ENCODE measurements at places on chromosomes 11 and 22.

DNA sequence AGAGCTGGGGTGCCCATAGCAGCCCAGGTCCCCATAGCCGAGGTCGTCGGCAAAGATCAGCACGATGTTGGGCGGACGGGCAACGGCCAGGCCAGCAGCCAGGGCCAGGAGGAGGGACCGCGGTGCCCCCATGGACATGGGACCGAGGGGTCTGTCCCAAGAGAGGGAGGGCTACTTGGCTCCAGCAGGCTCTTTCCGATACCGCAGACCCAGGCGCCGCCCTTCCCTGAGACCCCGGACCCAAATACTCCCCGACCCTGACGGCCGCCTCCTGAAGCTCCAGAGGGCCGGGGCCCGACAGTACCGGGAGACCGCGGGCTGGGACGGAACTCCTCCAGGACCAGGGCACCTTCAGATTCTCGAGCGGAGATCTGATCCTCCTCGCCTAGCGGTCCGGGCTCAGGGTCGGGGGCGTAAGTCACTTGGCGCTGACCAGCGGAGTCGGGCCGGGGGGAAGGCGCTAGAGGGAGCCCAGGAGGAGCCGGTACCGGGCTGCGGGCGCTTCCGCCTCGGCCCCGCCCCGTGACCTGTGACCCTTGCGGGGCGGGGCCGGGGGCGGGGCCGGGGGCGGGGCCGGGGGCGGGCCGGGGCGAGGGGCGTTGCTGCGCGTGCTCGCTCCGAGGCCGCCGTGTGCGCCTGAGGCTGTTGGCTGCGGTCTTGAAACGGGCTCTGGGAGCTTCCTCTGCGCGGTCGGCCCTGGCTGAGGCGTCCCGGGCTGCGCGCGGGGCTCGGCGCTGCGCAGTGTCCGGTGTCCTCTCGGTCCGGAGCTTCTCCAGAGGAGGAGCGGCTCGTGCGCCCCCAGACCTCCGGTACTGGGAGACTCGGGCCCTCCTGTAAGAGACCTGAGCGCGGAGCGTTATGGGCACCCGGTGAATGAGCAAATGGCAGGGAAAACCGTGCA, at the start of gene ARSA:
Gene ARSA (minus strand): TSS at position 511 of the 901 bp plus-strand sequence. CDS start 373 bp downstream, at position 138.
- DNase-seq = peak; percentile 73

- DNase-seq = peak; percentile 59
Measured at GRCh38 chr22:30370641-30371230, 13.9 kb downstream of the CCDC157 start.

- no peak for DNase-seq
Measured at GRCh38 chr11:96136613-96137298, 206.2 kb downstream of the MAML2 start.

- DNase-seq = no peak
Measured at GRCh38 chr11:133719532-133720235, 125.6 kb downstream of the SPATA19 start.

DNA sequence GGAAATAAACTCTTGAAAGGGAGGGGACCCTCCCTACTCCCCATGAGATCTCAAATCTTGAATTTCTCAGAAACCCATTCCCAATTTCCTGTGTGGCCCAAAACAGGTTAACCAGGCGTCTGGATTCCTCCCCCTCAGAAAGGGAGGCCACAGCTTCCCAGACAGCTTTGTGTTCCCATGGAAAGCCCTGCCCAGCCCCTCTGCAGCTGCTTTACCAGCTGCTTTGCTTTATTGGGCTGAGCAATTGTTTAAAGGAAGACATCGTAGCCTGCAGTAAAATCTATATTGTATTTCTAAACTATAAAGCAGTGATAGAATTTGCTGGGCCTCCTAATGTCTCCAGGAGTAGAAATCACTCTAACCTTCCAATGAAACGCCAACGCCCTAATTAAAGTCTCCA, 97.4 kb downstream of the CHST1 start:
- DNase-seq = peak; percentile 52

- DNase-seq = no peak
Measured at GRCh38 chr11:93571612-93572011, 28.4 kb upstream of the SMCO4 start.

DNA sequence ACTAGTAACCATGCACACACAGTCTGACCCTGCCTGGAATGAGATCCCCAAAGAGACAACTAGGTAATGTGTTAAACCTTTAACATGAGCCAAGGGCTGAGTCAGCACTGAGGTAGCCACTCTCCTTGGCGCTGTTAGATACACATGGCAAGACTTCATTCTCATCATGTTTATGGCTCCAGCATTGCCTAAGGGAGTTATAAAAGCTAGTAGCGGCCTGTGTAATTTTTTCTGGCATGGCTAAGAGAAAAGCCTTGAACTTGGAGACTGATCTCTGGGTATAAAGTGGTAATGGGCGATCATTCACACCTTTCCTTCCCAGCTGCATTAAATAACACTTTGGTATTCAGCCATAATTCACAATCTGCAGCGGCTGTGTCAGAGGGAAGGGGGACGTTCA, 779.7 kb upstream of the LRRC4C start:
- no peak for DNase-seq

- DNase-seq = no peak
Measured at GRCh38 chr11:104522650-104523049, 358.7 kb upstream of the PDGFD start.

GRCh38 chr11:41989823-41990380, 530.5 kb upstream of the LRRC4C start:
- DNase-seq = no peak

DNA sequence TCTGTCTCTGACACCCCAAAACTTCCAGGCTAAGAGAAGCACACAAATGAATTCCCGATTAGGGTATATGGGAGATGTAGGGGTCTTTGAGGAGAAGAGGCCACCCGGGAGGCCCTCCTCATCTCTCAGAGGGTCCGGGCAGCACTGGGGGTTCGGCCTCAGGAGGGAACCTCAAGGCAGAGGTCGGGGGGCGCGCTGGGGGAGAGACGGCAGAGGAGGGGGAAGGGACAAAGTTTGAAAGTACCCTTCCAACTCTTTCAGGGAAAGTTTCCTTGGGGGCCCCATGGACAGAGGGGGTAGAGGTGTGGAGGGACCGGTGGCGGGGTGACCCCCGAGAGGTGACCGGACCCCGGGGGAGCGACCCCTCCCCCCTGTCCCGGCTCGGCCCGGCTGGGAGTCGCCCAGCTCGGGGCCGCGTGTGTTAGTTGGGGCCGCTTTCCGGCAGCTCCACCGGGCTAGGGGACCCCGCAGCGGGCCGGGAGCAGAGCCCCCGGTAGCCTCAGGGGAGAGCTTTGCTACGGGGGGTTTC, 3.3 kb upstream of the GCAT start:
- no peak for DNase-seq

- no peak for DNase-seq
Measured at GRCh38 chr22:30889996-30890480, 78.5 kb downstream of the MORC2 start.

GRCh38 chr11:12731841-12732336, 57.7 kb downstream of the TEAD1 start:
- DNase-seq = no peak

GRCh38 chr11:61512435-61512834, 3.9 kb downstream of the LRRC10B start:
- peak; percentile 58 for DNase-seq

DNA sequence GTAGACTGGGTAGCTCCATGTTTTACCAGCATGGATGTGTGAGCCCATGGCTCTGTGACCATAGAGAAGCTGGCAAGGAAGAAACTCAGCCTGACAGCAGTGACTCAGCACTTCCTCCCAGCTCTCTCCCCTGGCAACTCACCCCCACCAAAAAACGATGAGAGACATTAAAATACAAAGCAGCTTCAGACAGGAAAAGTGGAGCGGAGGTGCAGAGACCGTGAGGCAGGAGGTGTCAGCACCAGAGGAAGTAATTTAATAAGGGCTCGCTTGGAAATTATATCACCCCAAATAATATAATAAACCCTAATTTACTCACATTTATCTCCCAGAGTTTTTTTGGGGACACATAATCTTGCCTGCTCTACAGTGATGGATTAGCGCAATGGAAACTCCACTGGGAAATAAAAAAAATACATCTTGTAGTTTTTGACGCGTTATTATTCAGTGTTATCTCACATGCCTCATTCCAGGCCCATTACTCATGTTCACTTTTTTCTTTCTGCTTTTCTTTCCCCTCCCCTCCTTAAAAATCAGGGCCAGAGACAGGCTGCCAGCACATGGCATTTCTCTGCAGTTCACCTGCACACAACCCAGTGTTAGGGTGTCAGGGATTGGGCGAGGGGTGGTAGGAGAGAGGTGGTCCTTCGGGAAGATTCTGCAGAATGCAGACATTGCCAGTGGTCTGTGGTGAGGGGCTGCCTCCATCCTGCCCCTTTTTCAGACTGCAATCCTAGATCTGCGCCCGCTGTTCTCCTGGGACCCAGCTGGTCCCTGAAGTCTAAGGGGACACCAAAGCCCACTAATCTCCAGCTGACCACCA, 170.8 kb downstream of the BUD13 start:
- no peak for DNase-seq

- DNase-seq = peak; percentile 4
Measured at GRCh38 chr11:101003468-101003867, 126.1 kb downstream of the PGR start.

- no peak for DNase-seq
Measured at GRCh38 chr11:23604966-23605365, 744.7 kb upstream of the CCDC179 start.

DNA sequence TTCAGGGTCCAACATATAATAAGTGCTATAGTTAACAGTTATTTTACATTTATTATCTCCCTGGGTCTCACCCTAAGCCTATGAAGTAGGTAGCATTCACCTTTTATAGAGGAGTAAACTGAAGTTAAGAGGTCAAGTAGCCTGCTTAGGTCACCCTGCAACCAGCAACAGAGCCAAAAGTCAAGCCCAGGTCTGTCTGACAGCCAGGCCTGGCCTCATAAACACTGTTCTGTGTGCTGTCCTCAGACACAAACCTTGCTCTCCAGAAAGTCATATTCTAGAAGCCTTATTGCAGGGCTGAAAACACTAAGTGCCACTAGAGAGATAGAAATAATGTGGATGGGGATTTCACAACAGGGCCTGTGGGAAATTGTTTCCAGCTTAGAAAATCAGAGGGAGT, 59.3 kb downstream of the BDNF start:
- no peak for DNase-seq

GRCh38 chr11:68709062-68709461, 24.7 kb downstream of the GAL start:
- no peak for DNase-seq

DNA sequence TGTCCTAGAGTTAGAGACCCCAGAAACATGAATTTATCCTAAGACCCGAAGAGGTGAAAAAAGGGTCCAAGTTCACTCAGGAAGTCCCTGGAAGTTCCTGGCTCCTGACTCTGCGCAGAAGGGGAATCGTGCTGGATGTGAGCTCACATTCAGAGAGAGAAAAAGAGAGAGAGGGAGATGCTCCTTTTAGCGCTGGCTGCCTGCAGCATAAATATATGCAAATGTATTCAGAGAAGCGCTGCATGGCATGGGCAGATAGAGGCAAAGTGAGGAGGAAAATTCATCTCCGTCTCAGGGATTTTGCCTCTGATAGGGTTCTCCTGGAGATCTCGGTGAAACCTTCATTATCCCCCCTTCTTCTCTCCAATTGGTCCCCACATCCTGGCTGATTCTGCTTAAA, 517.2 kb downstream of the MN1 start:
- DNase-seq = no peak

DNA sequence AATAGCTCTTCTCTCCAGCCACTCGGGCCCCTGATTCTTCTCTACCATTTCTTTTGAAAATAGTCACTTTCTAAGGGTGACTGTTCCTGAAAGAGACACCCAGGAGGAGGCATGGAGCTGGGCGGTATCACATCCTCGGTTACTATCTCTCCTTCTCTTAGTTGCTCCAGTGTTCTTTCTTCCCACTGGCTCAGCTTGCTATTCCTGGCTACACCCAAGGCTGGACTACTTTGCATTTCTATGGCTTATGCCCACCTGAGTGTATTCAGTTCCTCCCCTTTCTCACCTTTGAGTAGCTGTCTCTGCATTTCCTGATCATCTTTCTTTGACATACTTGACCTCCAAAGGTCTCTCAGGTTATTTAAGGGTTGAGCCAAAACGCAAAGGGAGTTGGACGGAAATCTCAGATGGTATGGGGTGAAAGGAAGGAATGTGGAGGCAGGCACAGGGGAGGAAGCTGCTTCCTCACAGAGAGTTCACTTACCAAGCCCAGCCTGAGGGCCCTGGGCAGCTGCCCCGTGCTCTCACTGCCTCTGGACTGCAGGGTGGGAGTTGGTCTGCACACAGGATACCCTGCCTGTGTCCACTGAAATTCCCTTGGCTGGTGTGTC, 155.7 kb downstream of the SNX19 start:
- DNase-seq = no peak

GRCh38 chr22:17140826-17141766, 18.0 kb downstream of the HDHD5 start:
- no peak for DNase-seq

DNA sequence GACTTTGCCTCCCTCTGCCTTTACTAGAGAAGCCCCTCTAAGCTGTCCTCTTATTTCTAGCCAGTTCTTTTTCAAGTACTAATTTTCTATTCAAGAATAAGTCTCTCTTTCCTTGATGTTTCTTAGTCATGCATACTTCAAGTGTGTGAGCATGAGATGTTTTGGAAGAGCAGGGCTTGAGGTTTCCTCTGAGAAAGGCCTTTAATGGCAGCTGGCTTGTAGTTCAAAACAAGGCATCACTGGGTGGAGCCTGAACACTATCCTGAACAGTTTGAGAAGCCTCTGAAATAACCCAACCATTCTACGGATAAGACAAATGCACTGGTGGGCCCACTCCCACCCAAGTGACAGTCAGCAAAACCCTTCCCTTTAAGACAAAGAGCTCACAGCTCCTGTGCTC, 37.6 kb downstream of the CLDN25 start:
- DNase-seq = no peak

DNA sequence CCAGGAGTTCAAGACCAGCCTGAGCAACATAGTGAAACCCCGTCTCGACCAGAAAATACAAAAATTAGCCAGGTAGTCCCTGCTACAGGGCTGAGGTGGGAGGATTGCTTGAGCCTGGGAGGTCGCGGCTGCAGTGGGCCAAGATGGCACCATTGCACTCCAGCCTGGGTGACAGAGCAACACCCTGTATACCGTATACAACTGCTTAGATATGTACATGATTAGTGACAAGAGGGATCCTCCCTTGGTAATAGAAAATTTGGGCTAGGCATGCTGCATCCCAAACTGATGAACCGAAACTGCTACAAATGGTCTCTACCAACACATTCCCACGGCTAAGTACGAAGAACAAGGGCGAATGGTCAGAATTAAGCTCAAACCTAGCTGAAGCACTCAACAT, 12.2 kb upstream of the SLC37A4 start:
- DNase-seq = no peak

DNA sequence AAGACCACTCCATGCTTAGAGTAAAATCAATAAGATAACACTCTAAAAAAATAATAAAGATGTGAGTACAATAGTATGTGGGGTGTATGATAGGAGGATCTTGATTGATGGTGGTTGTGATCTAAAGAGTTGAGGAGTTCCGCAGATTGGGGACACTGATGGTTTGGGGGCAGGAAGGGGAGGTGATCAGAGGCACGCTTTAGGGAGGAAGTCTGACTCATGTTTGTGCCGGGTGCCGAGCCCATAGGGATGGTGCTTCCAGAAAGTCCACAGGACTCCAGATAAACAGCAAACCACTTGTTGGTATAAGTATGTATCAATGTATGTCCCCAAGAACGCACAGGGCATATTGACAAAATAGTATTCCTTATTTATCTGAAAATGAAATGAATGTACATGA, 27.5 kb downstream of the LINC01488 start:
- DNase-seq = no peak

GRCh38 chr22:45149671-45150070, 14.1 kb upstream of the NUP50 start:
- no peak for DNase-seq

- peak; percentile 89 for DNase-seq
Measured at GRCh38 chr22:29071261-29072045, 1.4 kb upstream of the KREMEN1 start.
